Left cardiac atrium (tissue), 4 donors: ENCODE measurements at places on chromosomes 12 and 14. TPM values are rescaled to one million over a fixed set of nuclear protein-coding genes. Genes with fewer than 3 reads are reported as not detected.

DNA sequence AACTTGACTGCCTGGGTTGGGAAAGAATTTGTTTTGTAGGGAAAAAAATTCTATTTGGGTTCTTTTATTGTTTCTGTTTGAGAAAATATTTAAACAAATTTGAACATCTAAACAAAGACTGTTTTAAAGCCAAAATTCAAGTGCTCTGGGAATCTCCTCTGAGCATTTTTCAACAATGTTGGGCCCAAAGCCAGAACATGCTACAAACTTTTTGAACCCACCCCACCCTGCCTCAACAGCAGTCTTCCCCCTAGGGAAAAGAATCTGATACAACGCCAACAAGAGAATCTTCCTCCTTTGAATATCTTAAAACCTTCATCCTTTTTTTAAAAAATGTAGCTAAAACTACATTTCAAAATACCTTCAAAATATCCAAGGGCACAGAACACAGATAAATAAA lies 20.4 kb upstream of the NID2 start:
- DNase-seq: no peak

DNA sequence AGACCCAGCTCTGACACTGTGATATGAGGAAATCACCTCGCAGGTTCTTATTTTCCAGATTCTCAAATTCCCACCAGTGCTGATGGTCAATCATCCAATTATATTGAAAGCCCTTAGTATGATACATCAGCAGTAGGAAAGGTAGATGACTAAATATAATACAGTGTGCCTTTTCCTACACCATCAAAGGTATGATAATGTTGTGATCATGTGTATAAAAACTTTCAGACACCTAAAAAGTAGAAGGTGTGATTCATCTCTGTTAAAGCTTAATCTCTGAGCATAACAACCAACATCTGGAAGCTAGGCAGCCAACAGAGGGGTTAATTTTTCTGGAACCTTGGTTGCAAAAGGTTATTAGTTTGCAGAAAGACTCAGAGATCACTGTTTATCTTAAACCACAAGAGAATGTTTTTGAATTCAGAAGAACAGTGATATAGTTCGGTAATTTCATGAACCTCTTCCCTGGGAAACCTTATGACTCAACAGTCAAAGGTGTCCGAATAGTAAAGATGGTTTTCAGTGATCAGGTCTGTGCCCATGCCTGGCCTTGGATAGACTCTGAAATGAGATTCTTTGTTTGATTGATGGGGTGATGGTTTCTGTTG lies 122.5 kb downstream of the ETV6 start:
- DNase-seq: no peak

DNA sequence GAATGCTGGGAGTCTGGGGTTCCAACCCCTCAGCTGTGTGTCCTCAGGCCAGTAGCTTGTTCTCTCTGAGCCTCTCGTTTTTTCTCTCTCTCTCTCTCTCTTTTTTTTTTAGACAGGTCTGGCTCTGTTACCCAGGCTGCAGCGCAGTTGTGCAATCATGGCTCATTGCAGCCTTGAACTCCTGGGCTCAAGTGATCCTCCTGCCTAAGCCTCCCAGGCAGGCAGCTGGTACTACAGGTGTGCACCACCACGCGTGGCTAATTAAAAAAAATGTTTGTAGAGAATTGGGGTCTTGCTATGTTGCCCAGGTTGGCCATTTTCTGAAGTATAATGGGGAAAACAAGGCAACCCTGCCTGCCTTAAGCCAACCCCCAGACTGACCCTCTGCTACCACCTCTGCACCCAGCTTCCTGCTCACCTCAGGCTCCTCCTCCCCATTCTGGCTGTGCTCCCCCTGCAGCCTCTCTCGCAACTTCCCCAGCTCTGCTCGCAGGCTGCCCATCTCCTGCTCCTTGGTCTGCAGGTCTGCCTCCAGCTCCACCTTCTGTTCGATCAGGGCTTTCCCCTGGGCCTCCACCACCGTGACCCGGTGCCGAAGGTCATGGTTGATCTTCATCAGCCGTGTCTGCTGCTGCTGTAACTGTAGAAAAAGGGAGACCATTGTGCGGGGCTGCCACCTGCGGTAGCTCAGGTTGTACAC lies 35.2 kb downstream of the RILPL1 start:
- DNase-seq: no peak

DNA sequence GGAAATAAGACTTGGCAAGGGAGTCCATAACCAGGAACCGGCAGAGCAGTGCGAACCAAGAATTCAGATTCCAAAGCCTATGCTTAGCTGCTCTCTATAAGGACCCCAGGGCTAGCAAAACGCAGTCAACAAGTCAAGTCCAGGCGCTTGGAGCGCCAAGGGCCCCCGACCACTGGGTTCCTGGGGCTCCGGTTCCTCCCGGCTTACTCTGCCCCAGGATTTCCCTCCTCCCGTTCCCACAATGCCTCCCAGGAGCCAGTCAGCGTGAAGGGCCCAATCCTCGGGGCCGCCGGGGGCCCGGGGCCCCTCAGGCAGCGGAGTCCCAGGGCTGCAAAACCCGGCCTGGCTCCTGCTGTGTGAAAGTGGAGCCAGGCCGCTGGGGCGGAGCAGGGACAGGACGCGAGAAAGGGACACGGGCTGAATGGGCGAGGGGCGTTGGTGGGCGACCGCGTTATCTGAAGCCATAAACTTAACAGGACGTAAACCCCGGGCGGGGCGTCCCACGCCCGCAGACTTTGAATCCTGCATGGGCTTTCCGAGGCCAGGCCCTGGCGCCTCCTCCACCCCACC lies 1.5 kb downstream of the KRT8 start:
- peak; percentile 80 for DNase-seq

GRCh38 chr12:84807249-84807648 lies 105.3 kb downstream of the SLC6A15 start:
- DNase-seq: no peak

- no peak for DNase-seq
Observed at GRCh38 chr14:92944976-92945375, 22.0 kb downstream of the CHGA start.

- no peak for DNase-seq
Observed at GRCh38 chr14:31835049-31835448, 242.1 kb upstream of the ARHGAP5 start.

SLC25A47 gene
- total RNA-seq: not detected

COCH gene
- 1.2 TPM for total RNA-seq
